ENCODE measurements at places on chromosomes 13 and 19.

DNA sequence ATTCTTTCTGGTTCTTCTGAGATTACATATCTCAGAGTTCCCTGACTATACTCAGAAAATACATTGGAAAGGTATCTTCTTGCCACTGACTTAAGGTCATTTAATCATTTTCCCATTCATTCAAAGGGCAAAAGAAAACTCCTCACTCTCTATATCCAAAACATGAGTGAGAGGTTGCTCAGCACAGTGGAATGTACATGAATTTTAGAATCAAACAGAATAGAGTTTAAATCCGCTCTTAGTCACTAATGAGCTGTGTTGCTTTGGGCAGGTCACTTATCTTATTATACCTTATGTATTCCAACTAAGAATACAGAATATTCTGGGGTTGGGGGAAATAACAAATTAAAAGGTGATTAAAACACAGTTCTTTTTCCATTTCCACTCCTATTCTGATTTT lies 452.6 kb upstream of the KLF12 start:
- DNase-seq = no peak

DNA sequence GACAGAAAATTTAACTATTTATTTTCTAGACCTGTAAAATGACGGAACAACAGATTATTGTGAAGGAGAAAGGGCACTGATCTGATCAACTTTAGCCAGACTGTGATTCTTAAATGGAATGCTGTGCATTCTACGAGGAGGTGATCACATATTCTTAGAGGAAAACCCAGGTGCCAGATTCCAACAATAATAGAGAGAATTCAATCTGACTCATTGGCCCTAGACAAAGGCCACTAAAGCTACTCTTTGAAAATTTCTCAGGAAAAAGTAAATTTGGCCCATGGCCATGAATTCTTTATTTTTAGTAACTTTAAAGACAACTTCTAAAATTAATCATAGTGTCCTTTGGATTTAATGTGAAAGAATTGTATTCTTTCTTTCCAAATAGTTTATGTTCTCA lies 58.6 kb upstream of the POSTN start:
- no peak for DNase-seq

DNA sequence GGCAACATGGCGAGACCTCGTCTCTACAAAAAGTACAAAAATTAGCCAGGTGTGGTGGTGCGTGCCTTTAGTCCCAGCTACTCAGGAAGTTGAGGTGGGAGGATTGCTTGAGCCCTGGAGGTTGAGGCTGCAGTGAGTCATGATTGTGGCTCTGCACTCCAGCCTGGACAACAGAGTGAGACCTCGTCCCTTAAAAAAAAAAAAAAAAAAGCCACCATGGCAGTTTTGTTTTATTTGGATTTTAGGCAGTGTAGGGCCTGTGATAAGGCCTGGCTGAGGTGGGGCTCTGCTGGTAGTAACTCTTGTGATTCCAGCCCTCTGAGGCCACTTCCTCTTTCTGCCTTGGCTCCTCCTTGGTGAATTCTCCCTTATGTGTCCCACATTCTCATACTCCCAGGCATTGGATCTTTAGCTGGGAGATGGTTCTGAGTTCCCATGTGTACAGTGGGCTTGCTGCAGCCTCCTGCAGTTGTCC lies 39.2 kb downstream of the GATAD2A start:
- no peak for DNase-seq

- DNase-seq = no peak
These were observed 1737.2 kb upstream of the MIR17HG start for GRCh38 chr13:89610331-89610730.

DNA sequence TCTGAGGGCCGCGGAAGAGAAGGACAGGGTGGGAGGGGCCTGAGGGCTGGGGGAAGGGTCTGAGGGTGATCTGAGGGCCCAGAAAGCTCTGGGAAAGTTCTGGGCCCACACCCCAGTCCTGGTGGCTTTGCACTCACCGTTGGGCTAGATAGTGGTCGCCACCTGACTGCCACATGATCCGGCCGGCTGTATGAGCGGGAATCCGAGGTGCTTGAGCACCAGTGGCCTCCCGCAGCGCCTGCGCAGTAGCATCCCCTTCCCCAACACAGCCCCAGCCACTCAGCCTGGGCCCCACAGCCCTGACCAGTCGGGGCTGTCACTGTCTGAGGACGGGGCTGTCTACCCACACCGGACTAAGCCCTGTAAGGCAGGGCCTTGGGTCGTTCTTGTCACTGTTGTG lies 15.0 kb downstream of the PRODH2 start:
- DNase-seq = no peak

DNA sequence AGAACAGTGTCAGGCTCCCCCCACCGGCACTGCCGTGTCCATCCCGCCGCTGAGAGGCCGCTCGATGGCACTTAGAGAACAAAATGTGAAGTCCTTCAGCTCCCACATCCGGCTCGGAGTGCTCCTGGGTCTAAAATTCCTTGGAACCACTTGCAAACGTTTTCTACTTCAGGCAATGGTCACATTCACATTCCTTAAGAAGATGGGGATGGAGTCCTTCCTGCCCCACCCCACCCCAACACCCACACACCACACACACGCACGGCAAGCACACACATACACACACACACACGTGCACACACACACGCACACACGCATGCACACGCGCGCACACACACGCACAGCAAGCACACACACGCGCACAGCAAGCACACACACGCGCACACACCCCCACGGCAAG lies 83.4 kb downstream of the SOX1 start:
- no peak for DNase-seq

GRCh38 chr13:112688560-112689302 lies 1.1 kb upstream of the ATP11A start:
- no peak for DNase-seq

- no peak for DNase-seq
These were observed 7.6 kb upstream of the EGLN2 start for GRCh38 chr19:40791349-40791748.

GRCh38 chr13:42400188-42400833 lies 128.4 kb downstream of the AKAP11 start:
- no peak for DNase-seq

- DNase-seq = no peak
These were observed 3.9 kb upstream of the PCDH17 start for GRCh38 chr13:57627663-57628062.

GRCh38 chr13:28751175-28751960 lies 32.6 kb upstream of the SLC46A3 start:
- DNase-seq = no peak

DNA sequence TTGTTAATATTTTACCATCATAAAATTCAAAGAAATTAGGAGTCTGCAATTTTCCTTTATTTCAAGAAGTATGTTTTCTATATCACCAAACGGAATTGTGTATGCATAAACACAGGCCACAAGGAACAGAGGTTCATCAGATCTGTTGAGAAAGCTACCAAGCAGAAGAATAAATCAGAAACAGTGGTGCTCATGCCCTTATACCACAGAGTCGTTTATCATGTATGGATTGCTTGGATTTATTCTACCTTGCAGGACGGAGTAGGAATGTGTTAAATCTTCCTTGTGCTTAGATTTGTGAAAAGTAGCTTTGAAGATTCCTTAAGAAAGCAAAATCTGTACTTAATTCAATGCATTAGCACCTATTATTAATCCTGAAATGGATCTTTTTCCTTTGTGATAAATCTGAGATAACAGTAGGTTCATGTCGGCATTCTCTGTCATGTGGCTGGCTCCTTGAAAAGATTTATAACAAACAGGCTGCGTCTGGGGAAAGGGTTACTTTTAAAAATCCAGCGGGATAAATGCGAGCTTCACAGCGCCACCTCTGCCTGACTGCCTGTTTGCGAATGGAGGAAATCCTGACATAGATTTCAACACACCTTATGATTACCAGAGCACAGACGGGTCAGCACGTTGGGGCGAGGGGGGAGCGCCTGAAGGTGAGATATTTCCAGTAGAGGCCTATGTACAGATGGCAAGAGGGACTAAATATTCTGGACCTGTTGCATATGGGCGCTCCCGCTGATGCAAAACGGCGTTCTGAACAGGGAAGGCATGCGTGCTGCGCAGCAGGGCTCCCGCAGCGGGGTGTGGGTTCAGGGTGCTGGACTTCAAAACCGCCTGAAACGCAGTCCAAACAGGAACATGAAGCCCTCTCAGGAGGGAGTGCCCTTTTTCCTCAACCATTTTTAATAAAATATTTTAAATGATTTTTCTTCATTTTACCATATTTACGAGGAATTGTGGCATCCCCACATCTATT lies 445.5 kb upstream of the SGCG start:
- DNase-seq = no peak

DNA sequence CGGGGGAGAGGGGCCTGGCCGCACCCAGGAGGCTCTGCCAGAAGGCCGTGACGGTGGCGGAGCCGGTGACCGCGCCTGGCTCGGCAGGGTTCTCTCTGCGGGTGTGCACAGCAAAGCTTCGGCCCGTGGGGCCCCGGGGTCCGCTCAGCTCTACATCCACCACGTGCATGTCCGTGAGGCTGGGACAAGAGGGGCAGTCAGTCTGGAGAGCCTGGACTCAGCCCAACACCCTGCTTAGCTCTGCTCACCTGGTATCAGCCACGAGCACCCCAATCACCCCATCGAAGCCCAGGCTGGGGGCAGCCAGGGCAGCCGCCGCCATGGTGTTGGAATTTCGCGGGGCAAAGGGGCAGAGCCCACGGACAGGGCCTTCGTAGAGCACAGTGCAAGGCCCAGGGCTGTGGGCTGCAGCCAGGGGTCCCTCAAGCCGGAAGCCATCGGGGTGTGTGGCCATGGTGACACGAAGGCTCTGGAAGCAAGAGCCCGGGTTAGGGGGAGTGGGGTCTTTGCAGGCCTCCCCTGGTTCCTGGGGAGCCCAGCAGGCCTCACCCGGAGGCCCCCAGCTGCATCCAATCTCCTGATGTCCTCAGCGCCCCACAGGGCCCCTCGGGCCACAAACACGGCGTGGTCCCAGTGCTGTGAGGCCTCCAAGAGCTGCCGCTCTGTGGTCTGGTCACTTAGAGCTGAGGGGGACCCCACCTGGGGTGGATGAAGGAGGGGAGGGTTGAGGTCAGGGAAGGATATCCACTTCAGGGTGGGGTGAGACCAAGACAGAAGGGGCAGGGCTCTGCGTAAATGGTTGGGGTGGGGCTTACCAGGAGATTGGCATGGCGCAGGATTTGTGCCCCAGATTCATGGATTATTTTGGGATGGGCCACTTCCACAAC lies 1.4 kb downstream of the ASPDH start:
- no peak for DNase-seq

DNA sequence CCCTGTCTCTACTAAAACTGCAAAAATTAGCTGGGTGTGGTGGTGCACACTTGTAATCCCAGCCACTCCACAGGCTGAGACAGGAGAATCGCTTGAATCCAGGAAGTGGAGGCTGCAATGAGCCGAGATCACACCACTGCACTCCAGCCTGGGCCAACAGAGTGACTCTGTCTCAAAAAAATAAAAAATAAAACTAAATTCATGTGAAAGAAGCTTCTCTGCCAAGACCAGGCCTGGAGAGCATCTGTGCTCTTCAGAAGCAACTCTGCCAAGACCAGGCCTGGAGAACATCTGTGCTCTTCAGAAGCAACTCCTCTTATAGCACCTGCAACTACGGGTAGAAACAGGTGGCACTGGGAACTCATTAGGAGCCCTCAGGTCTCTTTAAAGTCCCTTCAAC lies 37.7 kb downstream of the CRYL1 start:
- DNase-seq = no peak

GRCh38 chr19:8518536-8518935 lies 4.6 kb upstream of the ZNF414 start:
- DNase-seq = no peak

GRCh38 chr13:72960541-72960940 lies 98.3 kb upstream of the KLF5 start:
- DNase-seq = no peak

- DNase-seq = peak; percentile 28
These were observed 2.6 kb upstream of the CACNG7 start for GRCh38 chr19:53906211-53907192.

DNA sequence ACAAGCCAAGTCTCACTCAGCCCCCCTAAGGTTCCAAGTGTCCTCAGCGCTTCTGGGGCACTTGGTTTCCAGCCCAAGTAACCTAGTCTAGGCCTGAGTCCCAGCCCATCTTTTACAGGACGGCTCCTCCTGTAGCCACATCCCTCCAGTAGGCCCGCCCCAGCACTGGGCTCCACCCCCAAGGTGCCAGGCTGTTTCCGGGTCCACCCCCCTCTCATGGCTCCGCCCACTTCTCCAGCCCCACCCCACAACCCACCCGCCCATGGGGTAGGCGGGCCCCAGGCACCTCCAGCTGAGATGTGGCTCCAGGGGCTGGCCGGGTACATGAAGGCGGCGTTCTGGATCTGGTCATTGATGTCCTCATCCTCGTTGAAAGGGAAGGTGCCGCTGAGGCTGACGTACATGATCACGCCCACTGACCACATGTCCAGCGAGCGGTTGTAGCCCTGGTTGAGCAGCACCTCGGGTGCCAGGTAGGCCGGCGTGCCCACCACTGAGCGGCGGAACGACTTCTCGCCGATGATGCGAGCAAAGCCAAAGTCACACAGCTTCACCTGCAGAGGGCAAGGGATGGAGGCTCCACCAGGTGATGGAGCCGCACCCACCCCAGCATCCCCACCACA lies 17.2 kb upstream of the DACT3 start:
- no peak for DNase-seq

DNA sequence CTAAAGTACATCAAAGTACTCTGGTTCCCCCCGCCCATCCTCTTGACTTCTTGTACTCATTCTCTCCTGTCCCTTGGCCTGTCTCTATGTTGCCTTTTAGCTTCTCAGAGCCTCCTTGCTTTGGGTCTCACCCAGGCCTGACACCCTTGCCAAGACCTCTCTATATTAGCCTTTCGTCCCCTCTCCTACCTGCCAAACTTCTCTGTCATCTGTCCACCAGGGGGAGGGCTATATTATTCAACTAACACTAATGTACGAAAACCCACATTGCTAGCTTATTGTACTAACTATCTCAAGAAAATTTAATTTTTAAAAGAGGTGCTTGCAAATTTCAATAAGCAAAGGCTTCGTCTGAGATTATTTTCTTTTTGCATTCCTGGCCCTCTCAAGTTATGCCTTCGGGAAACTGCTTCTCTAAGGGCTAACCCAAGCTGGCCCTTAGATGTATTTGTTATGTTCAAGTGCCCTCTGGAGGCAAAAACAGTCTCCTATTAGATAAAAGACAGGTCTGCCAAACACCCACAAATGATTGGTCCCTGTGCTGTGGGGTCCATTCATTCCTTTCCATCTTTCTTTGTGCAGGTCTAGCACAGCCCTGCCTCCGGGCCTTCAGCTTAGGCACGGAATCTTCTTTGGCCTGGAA lies 6.3 kb upstream of the MRPS31 start:
- no peak for DNase-seq

DNA sequence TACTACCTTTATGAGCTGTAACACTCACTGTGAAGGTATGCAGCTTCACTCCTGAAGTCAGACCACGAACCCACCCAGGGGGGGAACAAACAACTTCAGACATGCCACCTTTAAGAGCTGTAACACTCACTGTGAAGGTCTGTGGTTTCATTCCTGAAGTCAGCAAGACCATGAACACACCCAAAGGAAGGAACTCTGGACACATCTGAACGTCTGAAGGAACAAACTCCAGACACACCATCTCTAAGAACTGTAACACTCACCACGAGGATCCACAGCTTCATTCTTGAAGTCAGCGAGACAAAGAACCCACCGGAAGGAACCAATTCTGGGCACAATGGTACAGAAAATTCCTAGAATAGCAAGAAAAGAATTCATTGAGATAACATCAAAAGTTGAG lies 1796.5 kb upstream of the MIR17HG start:
- no peak for DNase-seq

GRCh38 chr13:103388839-103389238 lies 322.6 kb upstream of the SLC10A2 start:
- no peak for DNase-seq

Measured in stimulated activated CD8-positive, alpha-beta memory T cell treated with anti-CD3 and anti-CD28 coated beads, Interleukin-15, amount 100 ng/mL, for 4 hours (primary cell).